ENCODE measurements at places on chromosomes 2 and 18.
A peak's percentile ranks its signal among the peaks of the same experiment; 100 is the strongest.

DNA sequence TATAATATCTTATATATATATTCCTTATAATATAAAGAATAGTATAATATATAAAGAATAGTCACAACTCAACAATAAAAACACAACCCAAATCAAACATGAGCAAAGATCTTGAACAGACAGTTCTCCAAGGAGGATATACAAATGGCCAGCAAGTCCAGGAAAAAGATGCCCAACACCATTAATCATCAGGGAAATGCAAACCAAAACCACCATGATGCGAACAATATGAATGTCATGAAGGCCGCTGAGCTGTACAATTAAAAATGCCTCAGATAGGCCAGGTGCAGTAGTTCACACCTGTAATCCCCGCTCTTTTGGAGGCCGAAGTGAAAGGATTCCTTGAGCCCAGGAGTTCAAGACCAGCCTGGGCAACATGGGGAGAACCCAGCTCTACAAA is 58.9 kb downstream of the SLC35F5 start:
- no peak for DNase-seq

- no peak for DNase-seq
Observed at GRCh38 chr18:2964361-2965010, 48.5 kb downstream of the LPIN2 start.

DNA sequence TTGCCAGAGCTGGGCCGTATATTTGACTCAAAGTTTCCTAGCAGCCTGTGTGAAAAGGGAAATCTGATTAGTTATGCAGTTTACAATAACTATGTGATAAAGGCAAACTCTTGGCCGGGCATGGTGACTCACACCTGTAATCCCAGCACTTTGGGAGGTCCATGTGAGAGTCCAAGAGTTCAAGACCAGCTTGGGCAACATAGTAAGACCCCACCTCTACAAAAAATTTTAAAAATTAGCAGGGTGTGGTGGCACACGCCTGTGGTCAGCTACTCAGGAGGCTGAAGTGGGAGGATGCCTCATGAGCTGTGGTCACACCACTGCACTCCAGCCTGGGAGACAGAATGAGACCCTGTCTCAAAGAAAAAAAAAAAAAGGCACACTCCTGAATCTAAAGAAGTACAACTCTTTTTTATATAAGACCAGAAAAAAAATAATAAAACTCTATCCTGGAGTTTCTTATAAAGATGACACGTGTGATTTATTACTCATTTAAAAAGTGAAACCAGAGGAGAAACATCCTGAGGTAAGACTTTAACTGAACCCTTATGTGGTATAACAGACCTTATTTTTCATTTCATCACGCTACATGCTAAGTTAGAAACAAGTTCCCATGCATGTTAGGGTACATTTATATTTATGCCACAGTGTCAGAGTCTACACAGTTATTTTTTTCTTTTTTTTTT is 32.6 kb upstream of the KCMF1 start:
- DNase-seq: peak; percentile 20

DNA sequence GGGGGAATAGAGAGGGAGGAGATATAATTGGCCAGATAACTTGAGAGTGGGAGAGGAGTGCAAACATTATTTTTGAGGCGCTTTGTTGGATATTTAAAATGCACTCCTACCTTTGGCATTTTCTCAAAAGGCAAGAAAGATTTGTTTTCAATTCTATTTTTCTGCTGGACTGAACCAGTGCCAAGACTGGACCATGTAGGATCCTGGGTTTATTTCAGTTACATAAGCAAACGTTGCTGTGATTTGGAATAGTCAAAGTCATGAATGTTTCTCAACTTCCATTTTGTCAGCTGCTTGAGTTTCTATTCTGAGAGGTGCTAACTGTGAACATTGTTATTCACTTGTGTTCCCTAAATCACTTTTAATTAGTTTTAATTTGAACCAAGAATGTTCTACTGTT is 8.9 kb upstream of the CHRNA1 start:
- DNase-seq: no peak

DNA sequence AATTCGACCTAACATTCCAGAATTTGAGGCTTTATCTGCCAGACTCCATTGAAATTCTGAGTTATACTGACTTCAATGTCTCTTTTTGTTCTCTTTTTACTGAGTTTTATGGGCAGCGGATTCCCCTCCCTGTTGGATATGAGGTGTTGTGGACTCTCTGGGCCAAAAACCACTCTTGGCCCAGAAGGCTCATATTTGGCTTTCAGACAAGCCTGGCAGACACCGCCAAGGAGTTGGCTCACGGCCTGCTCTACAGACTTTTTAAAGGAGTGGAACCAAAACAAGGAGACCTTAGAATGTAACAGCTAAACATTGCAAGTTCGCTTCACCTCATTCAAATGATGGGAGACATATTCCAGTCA is 206.4 kb upstream of the NCKAP5 start:
- DNase-seq: no peak

GRCh38 chr2:98835831-98836385 is 100.1 kb downstream of the CRACDL start:
- no peak for DNase-seq

- DNase-seq: no peak
Observed at GRCh38 chr2:85668009-85668856, at the start of gene SFTPB. Gene SFTPB (minus strand): TSS chr2:85668199. CDS start chr2:85668183, 16 bp downstream.

DNA sequence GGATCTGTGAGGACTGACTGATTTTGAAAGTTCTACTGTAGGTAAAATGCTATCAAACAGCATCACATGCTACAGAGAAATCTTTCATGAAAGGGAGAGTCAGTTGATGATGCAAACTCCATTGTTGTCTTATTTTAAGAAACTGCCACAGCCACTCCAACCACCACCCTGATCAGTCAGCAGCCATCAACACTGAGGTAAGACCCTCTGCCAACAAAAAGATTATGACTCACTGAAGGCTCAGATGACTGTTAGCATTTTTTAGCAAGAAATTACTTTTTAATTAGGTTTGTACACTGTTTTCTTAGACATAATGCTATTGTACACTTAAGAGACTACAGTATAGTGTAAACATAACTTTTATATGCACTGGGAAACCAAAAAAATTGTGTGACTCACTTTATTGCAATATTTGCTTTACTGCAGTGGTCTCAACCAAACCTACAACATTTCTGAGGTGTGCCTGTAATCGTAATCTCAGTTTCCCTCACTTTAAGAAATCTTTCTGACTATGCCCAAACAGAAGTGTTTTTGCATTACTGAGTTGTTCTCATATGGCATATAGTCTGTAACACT is 42.8 kb downstream of the METTL8 start:
- DNase-seq: no peak

DNA sequence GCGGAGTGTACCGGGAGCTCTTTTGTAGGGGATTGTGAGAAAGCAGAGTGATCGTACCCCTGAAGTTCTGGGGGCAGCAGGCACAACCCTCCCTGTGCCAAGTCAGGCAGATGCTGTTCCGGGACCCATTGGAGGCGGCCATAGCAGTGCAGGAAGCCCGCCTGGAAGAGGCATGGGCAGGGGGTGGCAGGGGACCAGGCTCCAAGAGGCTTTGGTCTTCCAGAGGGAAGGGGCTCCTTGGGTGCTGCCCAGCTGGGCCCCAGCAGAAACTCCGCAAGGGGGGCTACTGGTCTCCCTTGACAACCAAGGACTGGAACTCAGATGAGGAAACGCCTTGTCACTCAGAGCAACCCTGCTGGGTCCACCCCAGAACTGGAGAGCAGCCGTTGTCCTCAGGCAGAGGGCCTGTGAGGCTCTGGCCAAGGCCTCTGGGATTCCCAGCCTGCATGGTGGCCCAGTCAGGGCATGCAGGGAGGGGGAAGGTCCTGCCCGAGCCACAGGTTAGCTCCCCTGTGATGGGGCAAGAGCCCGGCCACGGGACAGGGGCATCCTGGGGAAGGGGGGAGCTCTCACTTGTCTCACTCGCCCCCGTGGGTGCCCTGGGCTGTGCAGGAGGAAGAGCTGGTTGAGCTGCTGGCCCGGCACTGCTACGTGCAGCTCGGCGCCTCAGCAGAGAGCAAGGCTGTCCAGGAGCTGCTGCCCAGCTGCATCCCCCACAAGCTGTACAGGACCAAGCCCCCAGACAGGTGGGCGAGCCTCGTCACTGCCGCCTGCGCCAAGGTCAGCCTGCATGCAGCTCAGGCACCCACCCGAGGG is 21.0 kb upstream of the GPR17 start:
- DNase-seq: no peak

DNA sequence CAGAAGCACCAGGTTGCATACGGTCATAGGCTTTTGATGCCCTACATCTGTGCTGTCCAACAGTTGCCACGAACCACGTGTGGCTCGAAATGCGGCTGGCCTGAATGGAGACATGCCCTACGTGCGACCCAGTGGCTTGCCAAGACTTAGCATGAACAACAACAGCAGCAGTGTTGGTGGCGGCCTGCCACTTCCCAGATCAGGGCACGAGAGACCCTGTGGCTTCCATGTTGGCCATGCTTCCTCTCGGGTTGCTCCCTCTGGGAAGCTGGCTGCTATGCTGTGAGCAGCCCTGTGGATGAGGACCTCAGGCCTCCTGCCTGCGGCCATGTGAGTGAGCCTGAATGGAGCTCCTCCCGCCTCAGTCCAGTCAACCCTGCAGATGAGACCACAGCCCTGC is 212.3 kb downstream of the HDAC4 start:
- no peak for DNase-seq

- DNase-seq: no peak
Observed at GRCh38 chr2:83068714-83069113, 1390.4 kb downstream of the SUCLG1 start.

DNA sequence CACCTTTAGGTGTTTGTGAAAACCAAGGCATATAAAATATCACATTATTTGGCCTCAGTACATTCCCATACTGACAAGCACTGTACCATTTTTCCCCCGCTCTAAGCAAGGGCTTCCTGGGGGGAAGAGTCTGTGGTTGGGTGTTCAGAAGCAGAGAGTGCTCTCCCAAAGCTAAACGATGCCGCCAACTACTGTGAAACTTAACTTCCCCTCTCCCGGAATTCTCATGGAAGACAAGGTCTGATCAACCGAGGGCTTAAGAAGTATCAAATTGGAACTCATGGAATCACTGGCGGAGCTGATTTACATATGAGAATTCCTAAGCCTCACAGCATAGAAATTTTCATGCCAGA is 433 bp upstream of the MFF start:
- no peak for DNase-seq

DNA sequence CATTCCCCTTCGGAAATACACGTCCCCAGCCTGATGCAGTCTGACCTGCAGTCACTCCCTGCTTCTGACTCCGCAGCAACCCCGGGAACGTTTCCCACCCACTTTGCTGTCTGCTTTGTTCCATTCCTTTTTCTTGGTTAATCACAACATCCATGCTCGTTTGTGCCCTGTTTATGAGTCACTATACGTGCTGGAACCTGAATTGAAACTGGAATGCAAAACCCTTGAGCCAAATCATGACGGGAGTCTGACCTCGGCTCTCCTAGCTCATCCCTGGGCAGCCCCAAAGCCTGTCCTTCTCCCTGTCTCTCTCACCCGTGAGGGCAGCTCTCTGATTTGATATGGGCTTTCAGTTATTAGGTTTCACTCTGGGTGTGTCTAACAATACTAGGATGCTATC is 57.1 kb upstream of the RNF152 start:
- DNase-seq: no peak

DNA sequence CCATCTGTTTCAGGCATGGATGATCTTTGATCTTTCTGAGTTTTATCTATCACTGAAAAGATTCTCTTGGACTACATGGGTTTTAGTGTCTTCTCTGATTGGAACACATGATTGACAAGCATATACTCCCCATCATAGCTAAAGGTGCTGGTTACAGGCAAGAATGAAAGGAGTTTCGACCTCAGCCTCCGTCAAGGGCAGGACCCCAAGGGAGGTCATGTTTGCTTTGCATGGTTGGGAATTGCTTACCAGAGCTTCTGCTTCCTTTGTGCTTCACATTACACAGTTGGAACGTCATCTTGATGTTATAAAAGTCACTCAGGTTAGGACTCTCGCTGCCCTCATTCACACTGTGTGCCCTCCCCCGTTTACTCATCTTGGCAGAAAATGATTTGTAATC is 287.7 kb downstream of the PIK3C3 start:
- DNase-seq: no peak
